Renal cortex interstitium (tissue), 15 donors: ENCODE measurements at places on chromosomes 1 and 21.

GRCh38 chr1:104163912-104164476 is 414.3 kb downstream of the AMY1C start:
- no peak for DNase-seq

- peak; percentile 23 for DNase-seq
Measured at GRCh38 chr1:48916130-48917069, 139.7 kb upstream of the BEND5 start.

DNA sequence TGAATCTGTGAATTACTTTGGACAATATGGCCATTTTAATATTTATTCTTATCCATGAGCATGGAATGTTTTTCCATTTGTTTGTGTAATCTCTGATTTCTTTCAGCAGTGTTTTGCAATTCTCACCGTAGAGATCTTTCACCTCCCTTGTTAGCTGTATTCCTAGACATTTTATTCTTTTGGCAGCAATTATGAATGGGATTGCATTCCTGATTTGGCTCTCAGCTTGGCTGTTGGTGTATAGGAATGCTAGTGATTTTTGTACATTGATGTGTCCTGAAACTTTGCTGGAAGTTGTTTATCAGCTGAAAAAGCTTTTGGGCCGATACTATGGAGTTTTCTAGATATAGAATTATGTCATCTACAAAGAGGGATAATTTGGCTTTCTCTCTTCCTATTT is 44.2 kb upstream of the NEGR1 start:
- no peak for DNase-seq

GRCh38 chr1:70978623-70979022 is 69.0 kb downstream of the PTGER3 start:
- DNase-seq: no peak

- no peak for DNase-seq
Measured at GRCh38 chr1:235835226-235835625, 31.5 kb downstream of the LYST start.

- DNase-seq: no peak
Measured at GRCh38 chr1:204046346-204046745, 26.6 kb upstream of the SOX13 start.

DNA sequence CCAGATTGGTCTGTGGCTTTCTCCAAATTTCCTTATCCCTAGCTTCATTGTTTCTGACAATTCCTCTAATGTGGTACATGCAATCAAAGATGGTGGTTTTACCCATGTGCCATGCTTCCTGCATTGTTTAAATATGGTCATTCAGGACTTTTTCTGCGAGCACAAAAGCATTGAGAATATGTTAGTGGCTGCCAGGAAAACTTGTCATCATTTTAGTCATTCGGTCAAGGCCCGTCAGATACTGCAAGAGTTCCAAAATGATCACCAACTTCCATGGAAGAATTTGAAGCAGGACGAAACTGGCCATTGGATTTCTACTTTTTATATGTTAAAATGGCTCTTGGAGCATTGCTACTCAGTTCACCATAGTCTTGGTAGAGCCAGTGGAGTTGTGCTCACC is 3.7 kb downstream of the ZBED6 start:
- DNase-seq: no peak

DNA sequence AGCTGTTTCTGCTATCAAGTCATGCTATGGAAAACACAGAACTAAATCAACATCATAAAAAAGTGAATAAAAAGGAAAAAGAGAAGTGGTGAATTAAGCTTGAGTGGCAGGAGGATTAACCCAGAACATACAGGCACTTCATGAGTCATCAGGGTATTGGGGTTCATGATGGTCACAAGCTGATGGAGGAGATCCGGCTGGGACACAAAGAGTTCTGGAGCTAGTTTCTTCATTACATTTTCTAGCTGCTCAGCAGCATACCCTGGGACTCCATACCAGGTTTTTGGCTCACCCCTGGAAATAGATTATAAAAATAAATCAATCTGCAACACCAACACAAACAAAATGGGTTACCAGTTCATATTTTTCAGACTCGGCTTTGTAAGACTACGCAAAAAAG is 42.5 kb upstream of the SYT2 start:
- DNase-seq: peak; percentile 65

GRCh38 chr1:178282949-178283367 is 189.1 kb downstream of the RASAL2 start:
- no peak for DNase-seq

- DNase-seq: no peak
Measured at GRCh38 chr1:45925728-45926287, 122.4 kb downstream of the MAST2 start.
